C1 segment of cervical spinal cord (tissue), 14 donors: ENCODE measurements at places on chromosomes 1 and 21.
A peak's percentile ranks its signal among the peaks of the same experiment; 100 is the strongest.

DNA sequence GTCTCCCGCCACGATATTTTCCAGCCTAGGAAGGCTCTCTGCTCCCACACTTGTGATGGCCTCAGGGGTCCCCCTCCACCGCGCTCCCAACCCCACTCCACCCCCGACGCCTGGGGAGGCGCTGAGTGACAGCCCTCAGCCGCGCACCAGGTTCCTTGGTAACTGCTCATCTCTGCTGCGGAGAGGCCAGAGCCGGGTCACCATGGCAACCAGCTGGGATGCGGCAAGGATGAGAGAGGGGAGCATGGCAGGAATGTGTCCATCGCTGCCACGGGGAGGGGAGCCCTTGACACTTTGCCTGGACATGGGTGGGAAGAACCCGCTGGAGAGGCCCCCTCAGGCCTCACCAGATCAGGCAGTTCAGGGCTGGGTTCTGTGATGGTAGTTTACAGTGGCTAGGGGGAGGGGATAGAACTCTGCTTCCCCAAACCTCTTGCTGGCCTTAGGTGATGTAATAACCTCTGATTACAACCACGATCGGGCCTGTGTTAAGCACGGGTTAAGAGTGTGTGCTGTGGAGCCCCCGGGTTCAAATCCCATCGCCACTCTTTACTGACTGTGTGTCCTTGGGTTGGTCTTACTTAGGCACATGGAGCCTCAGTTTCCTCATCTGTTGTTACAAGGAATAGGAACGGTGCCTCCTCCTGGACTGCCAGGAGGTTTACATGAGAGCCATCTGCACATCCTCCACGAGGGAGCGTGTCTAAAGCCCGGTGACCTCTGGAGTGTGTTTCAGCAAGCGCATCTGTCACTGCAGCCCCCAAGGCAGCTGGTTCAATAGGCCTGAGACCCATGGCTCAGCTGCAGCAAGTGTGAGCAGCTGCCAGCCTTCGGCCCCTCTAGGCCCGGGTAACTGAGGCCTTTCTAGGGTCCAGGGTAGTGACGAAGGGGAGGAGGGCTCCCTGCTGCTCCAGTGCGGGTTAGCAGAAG, 6.3 kb downstream of the KIF17 start:
- DNase-seq = no peak

DNA sequence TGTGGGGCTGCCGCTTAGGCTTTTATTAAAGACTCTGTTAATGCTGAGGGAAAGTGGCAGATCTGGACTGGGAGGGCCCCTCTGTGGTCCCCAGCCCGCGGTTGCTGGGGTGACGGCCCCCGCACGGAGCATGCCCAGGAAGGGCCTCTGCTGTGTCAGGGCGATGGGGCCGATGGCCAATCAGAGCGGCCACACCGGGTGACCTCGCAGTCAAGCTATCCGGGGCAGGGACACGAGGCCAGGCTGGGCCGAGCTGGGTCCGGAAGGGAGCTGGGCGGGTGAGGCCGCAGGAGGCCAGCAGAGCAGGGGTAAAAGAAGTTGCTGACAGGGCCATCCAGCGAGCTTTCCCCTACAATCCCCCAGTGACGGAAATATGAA, 145.1 kb downstream of the CASZ1 start:
- DNase-seq = no peak

GRCh38 chr1:84217239-84217638, 73.2 kb downstream of the PRKACB start:
- DNase-seq = no peak

- peak; percentile 40 for DNase-seq
Observed at GRCh38 chr1:113811156-113811887, 954 bp downstream of the RSBN1 start.

DNA sequence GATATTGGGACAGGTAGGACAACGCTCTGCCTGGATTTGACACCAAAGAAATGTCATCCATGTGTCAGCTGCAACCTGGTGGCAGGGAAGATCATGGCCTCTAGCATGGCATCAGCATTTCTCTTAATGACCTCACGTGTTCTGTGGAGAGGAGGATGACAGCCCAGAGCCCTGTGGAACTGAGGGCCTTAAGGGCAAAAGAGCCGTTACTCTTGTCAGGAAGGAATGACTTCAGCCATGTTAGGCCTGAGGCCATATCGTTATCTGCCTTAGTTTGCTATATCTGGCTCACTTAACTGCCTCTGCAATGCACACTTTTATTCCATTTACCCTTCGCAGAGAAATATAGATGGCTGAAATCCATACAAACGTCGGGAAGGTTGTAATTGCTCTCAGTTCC, 83.2 kb upstream of the PBX1 start:
- DNase-seq = no peak

DNA sequence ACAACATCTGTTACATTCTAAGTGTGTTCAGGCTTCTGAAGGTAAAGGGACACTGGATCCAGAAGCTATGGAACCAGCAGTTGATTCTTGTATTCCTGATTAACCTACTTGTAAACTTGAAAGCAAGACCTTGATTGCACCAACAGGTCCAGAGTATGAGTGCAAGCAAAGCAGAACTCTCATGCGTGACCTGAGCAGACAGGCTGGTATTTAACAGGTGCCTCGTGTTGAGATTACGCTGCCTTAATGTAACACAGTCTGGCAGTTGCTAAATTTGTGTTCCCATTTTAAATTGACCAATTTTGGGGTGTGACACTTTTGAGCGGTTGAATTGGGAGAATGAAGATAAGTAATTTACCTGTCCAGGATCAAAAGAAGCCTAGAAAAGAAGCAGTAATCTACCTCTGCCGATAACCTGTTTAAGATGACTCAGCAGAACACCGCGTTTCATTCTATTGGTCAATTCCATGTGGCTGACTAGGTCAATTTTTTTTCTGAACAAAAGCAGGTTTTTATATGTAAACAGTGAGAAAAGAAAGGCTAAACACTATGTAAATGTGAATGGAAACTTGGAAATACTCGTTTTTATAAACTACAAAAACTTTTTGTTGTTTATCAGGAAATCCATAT, 147.6 kb downstream of the DYRK1A start:
- no peak for DNase-seq

GRCh38 chr1:234821840-234822239, 211.9 kb upstream of the IRF2BP2 start:
- DNase-seq = no peak

DNA sequence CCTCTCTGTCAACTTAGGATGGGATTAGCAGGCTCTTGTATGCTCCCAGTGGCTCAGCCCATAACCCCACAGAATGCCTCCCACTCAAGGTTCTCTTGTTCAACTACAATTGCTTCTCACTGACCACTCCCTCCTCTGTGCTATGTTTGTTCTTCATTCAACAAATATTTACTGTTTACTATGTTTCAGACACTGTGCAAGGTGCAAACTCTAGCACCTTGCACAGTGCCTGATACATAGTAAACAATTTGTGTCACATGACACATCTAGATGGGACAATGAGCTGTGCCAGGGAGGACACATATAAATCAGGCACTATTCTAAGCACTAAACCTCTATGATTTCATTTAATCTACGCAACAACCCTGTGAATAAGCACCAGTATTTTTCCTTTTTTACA, 15.4 kb downstream of the ATP1A2 start:
- no peak for DNase-seq

GRCh38 chr1:181538836-181539235, 55.5 kb downstream of the CACNA1E start:
- DNase-seq = no peak

DNA sequence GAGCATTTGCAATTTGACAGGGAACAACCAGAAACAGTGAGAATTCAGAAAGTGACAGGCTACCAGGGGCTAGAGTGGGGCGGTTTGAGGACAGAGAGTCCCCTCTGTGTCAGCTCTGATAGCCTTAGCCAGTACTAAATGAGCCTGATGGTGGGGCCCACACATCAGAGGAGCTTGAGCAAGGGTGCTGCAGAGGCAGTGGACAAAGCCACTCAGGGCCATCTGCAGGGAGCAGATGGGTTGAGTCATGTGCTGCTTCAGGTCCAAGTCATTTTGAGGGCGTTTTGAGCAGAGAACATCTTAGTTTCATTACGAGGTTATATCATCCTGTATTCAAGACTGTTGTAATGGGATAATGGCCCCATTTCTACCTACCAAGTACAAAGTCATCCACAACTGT, 7.7 kb downstream of the LRRC52 start:
- DNase-seq = no peak

GRCh38 chr1:224497714-224498573, 63.3 kb upstream of the WDR26 start:
- DNase-seq = no peak

DNA sequence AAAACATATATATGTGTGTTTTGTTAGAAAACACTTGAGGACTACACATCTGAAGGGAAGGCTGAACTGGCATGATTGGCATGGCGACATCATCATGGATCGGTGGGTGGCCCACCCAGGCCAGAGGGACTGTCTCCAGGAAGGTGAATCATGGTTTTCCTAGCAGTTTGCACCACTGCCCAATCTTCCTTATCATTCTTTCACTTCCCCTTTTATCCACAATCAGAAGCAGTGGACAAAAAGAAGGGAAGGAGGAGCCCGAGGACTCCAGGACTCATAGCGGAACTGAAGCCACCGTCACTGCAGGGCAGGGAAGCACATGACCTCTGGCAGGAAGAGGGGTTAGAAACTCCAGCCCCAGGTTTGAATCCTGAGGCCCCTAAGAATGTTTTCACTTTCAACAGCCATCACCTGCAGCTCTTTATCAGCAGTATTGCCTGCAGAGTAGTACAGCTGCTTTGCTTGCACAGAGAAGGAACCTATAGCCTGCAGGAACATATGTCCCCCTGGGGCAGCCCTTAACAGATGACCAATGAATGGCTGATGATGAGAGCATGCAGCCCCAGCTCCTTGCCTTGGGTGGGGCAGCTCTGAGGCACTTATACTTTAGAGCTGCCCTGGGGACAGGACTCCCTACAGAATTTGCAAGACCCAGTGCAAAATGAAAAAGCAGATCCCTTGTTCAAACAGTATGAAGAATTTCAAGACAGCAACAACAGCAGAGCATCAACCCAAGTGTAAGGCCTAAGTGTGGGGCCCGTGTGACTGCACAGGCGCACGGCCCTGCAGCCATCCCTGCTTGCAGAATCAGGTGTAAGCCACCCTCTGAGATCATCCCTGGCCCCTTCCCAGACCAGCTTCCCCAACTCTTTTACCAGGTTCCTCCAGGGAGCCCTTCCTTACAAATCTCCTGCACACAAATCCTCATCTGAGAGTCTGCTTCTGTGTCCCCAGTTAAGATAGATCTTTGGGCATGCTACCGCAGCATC, 241.8 kb upstream of the IRF2BP2 start:
- DNase-seq = no peak
